Stimulated activated CD8-positive, alpha-beta memory T cell treated with anti-CD3 and anti-CD28 coated beads, Interleukin-15, amount 100 ng/mL, for 1 hour (primary cell): ENCODE measurements at places on chromosomes 13 and 19.

GRCh38 chr19:31338069-31338776, 11.0 kb downstream of the TSHZ3 start:
- no peak for DNase-seq

DNA sequence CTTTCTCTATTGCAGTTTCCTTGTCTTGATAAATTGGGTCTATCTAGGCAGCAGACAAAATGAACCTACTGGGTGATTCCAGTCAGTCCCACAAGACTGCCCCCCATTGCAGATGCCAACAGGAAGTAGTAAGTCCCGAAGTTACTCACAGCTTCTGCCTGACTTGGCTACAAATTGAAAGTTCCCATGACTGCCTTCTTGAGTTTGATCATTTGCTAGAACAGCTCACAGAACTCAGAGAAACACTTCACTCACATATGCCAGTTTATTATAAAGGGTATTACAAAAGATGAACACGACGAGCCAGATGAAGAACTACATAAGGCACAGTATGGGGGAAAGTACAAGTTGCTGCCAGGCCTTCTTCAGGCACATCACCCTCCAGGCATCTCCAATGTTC, 50.0 kb downstream of the TEX26 start:
- no peak for DNase-seq

- DNase-seq, result no peak
Observed at GRCh38 chr13:97279913-97280312, 57.8 kb downstream of the MBNL2 start.

DNA sequence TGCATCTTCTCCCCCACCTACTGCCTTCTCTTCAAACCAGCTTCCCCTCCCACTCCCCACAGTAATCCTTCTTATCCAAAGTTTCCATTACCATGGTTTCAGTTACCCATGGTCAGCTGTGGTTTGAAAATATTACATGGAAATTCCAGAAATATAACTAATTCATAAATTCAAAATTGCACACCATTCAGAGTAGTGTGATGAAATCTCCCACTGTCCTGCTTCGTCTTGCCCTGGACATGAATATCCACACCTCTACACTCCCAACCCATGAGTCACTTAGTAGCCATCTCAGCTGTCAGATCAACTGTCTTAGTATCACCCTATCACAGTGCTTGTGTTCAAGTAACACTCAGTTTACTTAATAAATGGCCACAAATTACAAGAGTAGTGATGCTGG, 3.8 kb upstream of the KCTD12 start:
- no peak for DNase-seq
